ENCODE measurements at places on chromosomes 16 and 17.
A peak's percentile ranks its signal among the peaks of the same experiment; 100 is the strongest.

DNA sequence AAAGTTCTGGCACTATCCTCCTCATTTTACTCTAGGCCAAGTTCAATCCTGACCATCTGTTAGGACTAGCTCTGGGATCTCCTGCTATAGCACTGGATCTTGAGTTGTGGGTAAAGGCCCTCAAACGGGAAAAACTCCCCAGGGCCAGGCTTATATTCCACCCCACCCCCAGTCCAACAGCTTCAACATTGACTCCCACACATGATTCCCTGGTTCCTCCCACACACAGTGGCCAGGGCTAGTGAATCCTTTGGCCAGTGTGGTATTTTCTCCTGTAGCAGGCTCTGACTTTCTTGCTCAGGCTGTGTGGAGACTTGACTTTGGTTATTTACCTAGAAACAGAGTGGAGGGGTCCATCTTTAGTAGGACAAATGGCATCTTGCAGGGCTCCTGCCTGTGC, 10.3 kb upstream of the AKAP10 start:
- no peak for DNase-seq

DNA sequence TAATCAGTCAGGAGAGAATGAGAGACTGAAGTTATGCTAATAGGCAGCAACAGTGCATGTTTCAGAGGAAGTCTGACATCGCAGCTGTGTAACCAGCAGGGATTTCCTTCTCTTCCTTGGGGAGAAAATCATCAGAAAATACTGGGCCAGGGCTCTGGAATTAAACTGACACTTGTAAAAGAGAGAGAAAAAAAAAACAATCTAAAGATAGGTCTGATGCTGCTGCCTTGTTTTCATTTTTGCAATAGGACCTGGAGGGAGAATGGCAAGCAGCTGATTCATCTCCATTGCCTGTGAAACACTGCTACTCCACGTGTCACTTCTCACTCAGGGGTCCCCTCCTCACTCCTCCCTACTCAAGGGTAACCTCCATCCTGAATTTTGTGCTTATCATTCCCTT, 17.7 kb upstream of the CORO6 start:
- DNase-seq: no peak

GRCh38 chr17:17153709-17154108, 52.4 kb downstream of the PLD6 start:
- DNase-seq: no peak

DNA sequence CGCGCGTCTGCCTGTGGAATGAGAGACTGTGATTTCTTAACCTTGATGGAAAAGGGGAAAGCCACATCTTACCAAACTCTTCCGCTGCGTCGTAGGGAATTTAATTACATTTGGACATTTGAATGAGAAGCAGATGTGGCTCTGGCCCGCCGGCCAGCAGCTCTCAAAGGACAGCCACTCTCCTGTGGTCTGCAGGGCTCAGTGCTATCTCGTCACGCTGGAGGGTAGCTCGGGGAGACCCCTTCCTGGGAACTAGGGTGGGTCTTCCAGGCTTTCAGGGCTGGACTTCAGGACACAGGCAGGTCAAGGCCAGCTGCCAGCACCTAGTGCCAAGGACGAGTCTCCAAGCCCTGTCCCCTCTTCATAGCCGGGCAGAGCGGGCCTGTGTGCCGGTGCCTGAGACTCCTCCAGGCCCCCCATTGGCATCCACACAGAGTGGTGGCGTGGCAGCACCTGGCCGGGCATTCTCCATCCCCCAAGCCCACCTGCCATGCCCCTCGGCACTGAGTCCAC, 15.9 kb upstream of the TBX2 start:
- DNase-seq: no peak

DNA sequence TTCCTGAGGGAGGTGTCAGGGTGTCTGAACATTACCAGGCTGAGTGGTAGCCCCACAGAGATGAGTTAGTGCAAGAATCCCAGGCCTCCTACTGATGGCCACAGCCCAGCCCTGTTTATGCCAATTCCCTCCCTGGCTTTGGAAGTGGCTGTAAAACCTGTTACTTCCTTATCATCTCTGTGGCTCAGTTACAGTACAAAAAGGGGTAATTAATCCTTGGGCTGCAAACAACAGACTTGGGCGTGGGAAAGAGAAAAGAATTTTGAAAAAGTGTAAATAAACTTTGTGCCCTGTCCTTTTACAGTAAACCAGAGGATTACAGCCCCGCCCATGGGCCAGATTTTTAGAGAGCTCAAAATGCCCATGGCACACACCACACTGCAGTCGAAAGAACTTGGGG, 73.1 kb upstream of the AXIN2 start:
- no peak for DNase-seq

GRCh38 chr17:36869856-36870719, 67.2 kb upstream of the LHX1 start:
- no peak for DNase-seq

GRCh38 chr17:16259926-16260325, 42.9 kb downstream of the PIGL start:
- DNase-seq: no peak

- DNase-seq: no peak
Measured at GRCh38 chr16:77888871-77889270, 100.5 kb downstream of the VAT1L start.

- no peak for DNase-seq
Measured at GRCh38 chr17:4635823-4636375, 5.6 kb downstream of the ALOX15 start.

DNA sequence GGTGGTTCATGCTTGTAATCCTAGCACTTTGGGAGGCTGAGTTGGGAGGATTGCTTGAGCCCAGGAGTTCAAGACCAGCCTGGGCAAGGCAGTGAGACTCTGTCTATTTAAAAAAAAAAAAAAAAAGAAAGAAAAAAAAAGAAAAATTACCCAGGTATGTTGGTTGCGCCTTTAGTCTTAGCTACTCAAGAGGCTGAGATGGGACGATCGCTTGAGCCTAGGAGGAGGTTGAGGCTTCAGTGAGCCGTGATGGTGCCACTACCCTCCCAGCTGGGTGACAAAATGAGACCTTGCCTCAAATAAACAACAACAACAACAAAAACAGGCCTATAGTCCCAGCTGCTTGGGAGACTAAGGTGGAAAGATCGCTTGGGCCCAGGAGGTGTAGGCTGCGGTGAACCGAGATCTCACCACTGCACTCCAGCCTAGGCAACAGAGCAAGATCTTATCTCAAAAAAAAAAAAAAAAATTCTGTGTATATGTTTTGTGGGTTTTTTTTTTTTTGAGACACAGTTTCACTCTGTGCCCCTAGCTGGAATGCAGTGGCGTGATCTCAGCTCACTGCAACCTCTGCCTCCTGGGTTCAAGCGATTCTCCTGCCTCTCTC, 12.5 kb upstream of the ANKRD40CL start:
- DNase-seq: peak; percentile 48

- no peak for DNase-seq
Measured at GRCh38 chr16:7722761-7723160, 390.1 kb downstream of the RBFOX1 start.

GRCh38 chr16:4664538-4665418, 28.6 kb upstream of the NUDT16L1 start:
- DNase-seq: peak; percentile 47

GRCh38 chr17:62761884-62762283, 46.2 kb downstream of the MARCHF10 start:
- no peak for DNase-seq
